SW 1271 (cell line): ENCODE measurements at places on chromosomes 6 and 20.

DNA sequence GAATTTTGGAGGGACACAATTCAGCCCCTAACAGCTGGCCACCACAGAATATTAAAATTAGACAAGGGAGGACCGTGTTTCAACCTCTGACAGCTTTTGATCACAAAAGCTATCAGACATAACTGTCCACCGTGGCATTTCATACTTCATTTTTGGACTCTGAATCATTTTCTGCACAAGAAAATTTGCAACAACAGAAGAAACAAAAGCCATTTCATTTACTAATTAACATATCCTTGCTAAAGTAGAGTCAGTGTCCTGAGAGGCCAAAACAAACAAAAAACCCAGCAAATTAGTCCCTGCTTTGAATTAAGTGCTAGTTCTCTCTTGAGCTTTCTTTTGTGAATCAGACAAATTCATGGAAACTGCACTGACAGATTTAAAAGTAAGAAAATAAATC is 17.6 kb upstream of the COL12A1 start:
- no peak for DNase-seq

DNA sequence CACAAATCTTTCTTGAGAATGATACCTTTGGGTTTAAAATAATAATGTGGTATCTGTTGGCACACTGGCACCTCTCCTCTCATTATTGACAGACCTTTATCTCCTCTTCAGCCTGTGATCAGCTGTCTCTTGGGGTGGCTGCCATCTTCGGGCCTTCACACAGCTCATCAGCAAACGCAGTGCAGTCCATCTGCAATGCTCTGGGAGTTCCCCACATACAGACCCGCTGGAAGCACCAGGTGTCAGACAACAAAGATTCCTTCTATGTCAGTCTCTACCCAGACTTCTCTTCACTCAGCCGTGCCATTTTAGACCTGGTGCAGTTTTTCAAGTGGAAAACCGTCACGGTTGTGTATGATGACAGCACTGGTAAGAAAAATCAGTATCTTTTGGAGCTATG is 232.8 kb downstream of the GRIK2 start:
- DNase-seq: no peak

DNA sequence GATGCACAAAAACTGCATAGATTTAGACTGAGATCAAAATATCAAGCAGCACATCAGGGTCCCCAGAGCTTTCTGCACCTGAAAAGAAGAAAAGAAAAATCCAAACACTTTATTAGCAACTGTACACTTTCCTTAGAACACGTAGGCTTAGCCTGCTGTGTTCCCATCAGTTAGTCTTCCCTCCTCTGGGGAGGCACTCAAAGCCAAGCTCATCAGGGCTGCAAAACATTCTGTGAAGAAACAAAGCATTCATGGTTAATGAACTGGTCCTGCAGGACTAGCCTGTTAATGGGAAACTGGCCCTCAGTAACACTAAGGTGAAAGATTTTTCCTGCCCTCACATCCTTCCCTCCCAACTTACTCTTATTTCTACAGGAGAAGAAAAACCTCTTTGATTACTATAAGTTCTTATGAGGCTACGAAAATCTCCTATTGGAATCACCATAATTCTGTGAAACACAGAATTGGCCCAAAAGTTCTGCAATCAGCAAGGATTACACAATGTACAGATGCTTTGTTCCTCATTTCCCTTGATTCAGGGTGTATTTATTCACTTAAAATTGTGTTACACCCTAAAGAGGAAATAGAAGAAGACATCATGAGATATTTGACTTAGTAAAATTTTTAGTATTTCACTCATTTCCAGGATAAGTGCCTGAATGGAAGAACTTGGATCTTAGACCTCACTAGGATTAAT is 901.0 kb upstream of the MAP3K7 start:
- no peak for DNase-seq

GRCh38 chr6:7818257-7819214 is 92.1 kb downstream of the TXNDC5 start:
- DNase-seq: no peak

- no peak for DNase-seq
Measured at GRCh38 chr6:97175806-97176205, 107.2 kb downstream of the MMS22L start.

DNA sequence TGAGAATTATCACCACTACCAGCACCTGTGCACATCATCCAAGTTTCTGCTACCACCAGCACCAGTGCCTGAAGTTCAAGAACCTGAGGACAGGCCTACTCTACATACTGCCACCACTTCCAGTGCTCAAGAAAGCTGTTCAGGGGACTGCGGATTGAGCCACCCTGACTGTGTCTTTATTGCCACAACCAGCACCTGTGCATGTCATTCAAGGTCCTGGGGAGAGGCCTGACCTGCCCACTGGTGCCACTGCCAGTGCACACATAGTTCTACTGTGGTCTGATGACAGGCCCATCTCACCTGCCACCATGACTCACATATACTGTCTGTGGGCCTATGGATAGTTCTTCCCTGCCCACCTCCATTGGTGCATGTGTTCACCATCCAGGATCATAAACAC is 559.4 kb downstream of the COL12A1 start:
- no peak for DNase-seq

DNA sequence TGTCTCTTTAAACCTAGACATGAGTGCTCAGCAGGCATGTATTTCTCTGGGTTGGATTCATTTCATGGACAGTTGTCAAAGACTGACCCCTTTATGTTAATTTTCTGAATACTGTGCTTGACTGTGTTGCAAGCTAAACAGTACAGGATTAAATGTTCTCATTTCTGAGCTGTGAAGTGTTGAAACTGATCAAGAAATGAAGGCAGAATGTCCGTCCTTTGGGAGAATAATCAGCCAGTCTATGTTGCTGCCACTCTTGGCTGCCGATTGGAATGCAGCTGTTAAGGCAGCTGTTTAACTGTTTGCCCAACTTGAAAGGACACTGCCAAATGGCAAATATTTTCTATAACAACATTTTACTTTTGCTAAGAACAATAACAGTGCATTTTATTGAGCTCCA is 87.3 kb downstream of the CEP57L1 start:
- no peak for DNase-seq

DNA sequence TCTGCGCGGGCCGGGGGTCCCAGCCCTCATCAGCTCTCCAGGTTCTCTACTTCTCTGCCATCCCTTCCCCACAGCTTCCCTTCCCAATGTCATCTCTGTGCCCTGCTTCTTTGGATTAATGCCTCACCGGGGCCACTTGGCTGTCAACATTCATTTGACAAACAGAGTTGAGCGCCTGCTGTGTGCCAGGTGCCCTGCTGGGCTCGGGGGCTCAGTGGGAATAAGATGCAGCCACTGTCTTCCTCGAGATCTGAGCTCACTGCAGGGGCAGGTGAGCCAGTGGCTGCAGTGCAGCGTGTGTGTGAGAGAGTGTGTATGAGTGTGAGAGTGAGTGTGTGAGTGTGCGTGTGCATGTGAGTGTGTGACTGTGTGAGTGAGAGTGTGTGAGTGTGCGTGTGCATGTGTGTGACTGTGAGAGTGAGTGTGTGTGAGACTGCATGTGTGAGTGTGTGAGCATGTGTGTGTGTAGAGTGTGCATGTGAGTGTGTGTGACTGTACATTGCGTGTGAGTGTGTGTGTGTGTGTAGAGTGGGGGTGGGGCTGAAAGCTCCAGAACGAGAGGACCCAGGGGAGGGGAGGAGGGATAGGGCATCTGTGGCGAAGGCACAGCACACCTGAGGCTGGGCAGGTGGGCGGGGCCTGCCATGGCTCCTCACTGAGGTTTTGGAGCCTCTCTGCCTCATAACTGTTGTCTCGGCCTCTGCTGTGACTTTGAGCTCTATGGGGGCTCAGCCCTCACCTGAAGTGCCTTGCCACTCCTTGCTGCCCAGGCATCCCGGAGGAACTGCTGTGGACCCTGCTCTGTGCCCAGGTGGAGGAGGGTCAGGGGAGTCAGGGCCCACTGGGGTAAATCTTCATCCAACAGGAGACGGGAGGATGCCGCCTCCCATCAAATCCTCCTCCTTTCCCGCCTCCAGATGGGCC is 36.5 kb upstream of the PHACTR3 start:
- DNase-seq: no peak

- DNase-seq: no peak
Measured at GRCh38 chr20:45926731-45927070, 7.8 kb upstream of the PCIF1 start.

- no peak for DNase-seq
Measured at GRCh38 chr6:110404607-110405006, 10.8 kb downstream of the DDO start.

DNA sequence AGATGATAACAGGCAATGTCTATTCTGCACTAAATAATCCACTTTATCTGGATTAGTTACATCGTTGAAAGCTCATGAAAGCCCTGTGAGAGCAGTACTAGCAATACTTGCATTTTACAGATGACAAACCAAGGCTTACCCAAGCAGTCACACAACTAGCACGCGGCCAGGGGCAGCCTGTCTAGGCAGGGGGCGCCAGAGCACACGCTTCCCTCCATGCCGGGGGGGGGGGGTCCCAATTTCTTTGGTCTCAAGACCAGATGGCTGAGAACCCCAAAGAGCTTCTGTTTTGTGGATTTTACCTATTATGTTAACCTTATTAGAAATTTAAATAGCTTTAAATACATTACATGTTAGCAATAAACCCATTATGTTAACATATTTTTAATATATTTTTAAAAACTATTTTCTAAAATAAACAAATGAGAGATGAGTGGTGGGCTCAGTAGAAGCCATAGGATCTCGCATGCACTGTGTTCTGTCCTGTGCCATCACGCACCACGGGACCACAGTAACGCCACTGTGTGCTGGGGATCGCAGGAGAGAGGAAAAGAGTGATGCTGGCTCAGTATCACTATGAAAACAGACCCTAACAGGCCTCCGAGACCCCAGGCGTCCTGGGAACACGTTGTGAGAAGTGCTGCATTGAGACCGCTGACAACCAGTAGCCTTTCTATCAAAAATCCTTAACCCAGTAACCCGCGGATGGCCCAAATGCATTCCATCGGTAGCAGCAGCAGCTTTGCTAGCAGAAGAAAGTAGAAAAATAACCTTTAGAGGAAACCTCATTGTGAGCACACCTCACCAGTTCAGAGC is 5.3 kb upstream of the PRR18 start:
- DNase-seq: no peak

DNA sequence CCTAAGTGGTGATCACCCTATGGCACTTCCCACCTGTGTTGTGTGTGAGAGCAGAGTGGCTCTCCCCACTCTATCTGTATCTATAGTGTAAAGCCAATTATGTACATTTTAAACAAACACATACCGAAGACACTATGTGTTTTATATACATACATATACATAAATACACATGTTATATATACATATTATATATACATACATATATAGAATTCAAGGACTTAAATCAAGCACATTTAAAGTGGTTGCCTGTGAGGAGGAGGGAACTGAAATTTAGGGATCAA is 246.6 kb downstream of the LY86 start:
- no peak for DNase-seq

DNA sequence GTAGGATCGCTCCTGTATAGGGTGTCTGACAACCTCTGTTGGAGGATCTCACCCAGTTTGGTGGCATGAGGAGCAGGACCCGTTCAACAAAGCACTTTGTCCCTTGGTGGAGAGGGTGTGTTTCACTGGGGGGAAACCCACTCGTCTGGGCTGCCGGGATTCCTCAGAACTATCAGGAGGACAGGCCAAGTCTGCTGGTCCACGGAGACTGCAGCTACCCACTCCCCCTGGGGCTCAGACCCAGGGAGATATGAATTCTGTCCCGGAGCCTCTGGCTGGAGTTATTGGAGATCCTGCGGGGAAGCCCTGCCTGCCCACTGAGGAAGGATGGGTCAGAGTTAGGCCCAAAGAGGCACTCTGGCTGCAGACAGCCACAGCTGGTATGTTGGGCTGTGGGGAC is 233.1 kb downstream of the PKHD1 start:
- DNase-seq: no peak

GRCh38 chr20:46773680-46774079 is 64.2 kb downstream of the SLC2A10 start:
- DNase-seq: no peak
